ENCODE measurements at places on chromosomes 16 and 17.

- no peak for DNase-seq
Measured at GRCh38 chr16:69328854-69329316, 1.5 kb downstream of the PDF start.

DNA sequence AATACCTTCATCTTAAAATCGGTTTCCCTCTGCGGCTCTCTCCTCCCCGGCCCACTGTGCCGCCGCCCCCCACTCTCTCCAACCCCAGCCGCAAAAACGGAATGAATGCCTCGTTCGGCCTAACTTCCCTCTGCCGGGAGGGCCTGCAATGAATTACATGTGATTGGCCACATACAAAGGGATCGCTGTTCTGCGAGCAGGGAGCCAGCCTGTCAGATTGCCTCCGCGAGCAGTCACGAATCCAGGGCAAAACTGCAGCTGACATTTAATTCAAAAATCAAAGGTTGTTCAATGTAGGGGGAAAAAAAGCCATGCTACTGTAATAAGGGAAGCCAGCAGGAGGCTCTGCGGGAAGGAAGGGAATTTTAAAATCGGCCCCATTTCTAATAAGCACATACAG lies 84.9 kb downstream of the TBC1D16 start:
- DNase-seq = no peak

- DNase-seq = no peak
Measured at GRCh38 chr17:1109606-1110540, 69.9 kb downstream of the ABR start.

DNA sequence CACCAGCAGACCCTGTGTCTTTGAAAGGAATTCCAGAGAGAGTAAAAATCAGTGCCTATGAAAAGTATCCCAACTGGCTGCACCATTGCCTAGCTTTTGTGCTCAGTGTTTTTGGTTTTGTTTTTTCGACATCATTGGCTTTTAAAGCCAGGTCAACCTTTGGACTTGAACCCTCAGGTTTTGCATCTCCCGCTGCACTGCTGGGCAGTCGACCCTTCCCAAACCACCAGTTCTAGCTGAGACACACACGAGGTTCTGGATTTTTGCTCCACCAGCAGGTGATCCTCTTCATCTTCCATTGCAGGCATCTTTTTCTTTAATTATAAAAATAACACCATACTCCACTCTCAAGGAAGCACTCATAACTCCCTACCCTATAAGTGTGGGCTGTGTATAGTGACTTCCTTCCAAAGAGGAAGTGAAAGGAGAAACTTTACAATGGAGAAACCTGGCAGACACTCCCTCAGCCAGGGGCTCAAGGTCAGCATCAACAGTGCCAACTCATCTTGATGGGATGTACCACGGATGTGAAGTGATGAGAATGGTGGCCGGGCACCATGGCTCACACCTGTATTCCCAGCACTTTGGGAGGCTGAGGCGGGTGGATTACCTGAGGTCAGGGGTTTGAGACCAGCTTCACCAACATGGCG lies 57.8 kb downstream of the BMERB1 start:
- no peak for DNase-seq

DNA sequence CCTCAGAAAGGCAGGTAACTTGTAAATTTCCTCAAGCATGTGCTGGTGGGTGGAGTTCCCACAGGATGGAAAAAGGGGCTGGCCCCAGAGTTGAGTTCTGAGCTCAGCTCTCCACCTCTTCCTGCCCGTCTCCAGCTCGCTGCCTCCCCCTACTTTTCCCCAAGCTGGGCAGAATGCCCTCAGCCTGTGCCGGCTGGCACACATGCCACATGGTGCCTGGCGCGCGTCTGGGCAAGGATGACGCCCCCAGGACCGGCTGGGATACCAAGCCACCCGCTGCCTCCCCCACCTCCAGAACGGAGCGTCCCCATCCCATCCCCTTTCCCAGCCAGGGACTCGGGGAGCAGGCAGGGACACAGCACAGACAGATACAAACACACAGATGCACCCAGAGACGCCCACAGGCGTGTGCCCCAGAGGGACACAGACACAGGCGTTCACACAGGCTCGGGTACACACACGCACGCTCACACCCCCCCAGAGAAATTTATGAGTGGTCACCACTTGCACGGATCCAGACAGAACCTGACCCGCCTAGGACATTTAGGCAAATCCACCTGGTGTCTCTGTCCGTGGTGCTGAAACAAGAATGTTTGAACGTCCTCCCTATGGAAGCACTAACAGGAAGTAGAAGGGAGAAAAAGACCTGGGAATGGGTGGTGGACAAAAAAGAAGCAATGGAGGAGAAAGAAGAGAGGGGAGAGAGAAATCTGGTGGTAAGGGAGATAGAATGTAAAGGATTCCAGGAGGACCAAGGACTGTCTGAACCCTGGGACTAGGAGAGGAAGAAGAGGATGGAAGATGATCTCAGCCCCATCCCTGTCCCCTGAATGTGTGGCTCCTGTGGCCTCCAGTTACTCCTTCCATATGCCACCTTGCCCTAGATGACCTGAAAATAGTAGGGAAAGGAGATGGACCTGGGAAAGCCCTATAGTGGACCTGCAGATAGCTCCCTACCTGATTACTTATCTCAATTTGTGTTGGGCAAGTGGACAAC lies 15.5 kb downstream of the NEUROD2 start:
- DNase-seq = no peak

DNA sequence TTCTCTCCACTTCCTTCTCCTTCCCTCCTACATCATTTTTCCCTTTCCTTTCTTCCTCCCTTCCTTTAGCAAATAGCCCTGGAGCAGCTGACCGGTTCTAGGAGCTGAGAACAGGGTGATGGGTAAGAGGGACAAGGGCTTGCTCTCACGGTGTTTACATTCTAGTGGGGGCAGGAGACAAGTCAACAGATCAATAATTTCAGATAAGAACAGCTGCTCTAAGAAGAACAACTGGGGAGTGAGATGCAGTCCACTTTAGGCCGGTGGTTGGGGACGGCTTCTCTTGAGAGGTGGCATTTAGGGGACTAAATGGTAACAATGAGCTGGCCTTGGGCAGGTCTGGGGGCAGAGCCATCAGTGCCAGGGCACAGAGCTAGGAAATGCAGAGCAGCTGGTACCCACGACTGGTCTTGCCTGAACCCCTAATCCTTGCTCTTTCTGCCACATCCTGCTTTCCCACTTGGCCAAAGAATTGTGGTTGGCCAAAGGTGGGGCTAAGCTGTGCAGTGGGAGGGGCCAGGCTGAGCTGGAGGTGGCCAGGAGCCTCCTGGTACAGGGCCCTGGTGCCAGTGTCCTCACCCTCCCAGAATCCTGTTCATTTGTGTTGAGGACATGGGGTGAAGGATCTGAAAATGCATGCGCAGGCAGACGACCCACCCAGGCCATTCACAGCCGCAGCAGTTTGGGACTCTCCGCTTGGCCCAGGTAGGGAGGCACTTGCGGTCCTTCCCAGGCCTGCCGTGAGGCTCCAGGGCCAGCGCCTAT lies 17.7 kb downstream of the CBX4 start:
- DNase-seq = no peak

- no peak for DNase-seq
Measured at GRCh38 chr17:51794466-51794865, 364.0 kb downstream of the CA10 start.

GRCh38 chr17:74822939-74823367 lies 36.7 kb downstream of the GRIN2C start:
- no peak for DNase-seq

GRCh38 chr16:85735225-85735635 lies 15.7 kb downstream of the C16orf74 start:
- no peak for DNase-seq

DNA sequence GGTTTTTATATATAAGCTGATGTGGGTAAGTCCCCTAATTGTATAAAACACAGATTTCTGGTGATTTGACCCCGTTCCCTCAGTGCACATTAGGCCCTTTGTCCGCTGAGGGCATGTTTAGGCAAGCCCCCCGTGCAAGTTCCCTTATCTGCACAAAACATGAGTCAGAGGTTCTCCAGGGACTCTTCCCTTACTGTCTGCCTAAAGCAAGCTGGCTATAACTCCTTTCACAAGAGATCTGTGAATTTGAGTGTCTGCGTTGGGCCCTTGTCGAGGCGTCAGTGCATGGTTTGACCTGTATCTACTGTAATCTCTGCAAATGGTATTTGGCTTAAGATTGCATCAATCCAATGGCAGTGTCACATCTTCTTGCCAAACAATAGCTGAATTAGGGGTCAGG lies 712.8 kb downstream of the CDH8 start:
- no peak for DNase-seq

DNA sequence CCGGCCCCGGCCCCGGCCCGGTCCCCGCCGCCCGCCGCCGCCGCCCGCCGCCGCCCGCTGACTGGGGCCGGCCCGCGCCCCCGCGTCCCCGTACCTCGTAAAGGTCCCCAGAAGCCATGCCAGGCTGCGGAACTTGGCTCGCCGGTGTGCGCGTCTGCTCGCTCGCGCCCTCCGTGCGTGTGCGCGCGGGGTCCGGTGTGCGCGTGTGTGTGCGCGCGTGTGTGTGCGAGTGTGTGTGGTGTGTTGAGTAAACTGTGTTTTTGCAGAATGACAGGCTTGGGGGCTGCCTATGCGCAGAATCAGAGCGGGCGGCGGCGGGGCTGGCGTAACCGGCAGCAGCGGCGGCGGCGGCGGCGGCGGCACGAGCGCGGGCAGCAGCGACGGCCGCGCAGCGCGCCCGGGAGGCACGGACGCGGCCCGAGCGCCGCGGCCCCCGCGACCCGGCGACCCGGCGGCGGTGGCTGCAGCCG lies 307 bp downstream of the CDYL2 start:
- no peak for DNase-seq

DNA sequence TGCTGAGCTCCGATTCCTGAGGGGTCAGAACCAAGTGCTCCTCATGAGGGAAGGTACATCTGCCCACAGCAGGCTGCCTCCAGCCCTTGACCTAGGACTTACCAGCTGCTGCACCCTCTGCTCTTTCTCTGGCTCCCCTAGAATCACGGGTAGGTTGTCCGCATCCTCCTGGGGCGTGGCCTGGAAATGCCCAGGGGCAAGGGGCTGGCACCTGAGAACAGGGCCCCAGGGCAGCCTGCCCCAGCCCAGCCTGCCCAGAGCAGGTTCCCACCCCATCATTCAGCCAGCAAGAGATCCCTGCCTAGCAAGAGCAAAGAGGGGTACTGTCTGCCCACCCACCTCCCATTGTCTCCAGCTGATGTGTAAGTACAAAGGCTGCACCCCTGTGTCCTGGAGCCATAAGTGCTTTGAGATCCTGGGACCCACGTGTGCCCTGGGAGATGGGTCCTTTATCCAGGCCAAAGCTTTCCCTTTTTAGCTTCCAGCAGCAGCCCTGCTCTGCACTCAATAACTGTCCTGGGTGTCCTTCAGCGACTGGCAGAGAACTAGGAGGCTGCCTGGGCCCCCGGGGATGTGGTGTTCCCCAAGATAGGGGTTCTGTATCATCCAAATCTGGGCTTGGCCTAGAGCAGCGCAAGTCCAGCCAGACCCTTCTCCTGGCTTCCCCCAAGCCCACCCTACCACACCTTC lies 5.1 kb downstream of the TSPOAP1 start:
- DNase-seq = no peak

GRCh38 chr16:2852003-2852730 lies 5.8 kb downstream of the PRSS22 start:
- DNase-seq = no peak

DNA sequence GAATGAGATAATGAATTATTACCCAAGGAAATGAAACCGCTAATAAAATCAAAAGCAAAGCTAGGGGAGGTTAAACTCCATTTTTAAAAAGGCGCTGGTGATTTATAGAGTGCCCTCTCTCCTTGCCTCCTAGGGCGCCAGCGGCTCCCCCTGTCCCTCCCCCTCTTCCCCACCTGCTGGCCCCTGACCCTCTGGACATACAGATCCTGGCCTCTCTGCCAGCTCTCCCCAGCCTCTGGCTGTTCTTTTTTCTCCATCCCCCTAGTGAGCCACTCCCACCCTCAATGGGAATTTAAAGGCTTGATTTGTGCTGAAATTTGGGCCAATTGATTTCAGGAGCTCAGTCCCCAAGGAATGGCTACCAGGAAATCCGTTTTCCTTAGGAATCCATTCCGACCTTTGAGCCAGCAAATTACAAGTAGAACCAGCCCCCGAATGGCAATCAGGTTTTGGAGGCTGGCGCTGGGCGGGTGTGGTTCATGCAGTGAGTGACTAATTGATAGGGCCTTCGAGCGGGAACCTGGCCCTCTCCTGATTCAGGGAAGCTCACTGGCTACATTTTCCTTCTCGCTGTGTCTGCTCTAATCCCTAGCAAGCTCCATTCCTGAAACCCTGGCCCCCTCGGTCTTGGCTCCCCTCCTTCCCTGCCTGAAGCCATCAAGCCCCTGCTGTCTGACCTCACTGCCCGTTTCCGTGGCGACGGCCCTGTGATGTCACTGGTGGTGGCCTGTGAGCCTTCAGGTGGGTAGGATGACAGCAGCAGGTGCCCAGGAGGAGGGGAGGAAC lies 141.9 kb upstream of the SDK2 start:
- DNase-seq = peak; percentile 34

- no peak for DNase-seq
Measured at GRCh38 chr16:83456934-83457333, 350.8 kb upstream of the HSBP1 start.

All from NCI-H345 (cell line).